LHCN-M2 (cell line): ENCODE measurements at places on chromosomes 2 and 18. TPM values are rescaled to one million over a fixed set of nuclear protein-coding genes. Genes with fewer than 3 reads are reported as not detected.

- no peak for DNase-seq
Observed at GRCh38 chr2:46775722-46776121, 139.9 kb downstream of the MCFD2 start.

- no peak for DNase-seq
Observed at GRCh38 chr2:104758199-104758620, 95.7 kb upstream of the POU3F3 start.

DNA sequence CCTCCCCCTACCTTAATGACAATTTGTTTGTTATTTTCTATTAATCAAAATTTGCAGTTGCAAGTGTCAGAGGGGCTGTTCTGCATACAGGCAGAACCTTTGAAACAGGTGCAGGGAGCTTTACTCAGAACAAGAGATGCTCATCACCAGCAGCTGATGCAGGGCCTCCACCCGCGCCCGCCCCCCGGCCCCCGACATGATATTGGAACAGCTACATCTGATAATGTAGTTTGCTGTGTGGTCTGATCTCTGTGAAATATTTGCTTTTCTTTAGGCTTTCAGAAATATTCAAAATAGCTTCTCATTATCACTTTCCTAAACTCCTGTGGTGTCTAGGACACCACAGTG, 130.0 kb downstream of the PRKCE start:
- no peak for DNase-seq

DNA sequence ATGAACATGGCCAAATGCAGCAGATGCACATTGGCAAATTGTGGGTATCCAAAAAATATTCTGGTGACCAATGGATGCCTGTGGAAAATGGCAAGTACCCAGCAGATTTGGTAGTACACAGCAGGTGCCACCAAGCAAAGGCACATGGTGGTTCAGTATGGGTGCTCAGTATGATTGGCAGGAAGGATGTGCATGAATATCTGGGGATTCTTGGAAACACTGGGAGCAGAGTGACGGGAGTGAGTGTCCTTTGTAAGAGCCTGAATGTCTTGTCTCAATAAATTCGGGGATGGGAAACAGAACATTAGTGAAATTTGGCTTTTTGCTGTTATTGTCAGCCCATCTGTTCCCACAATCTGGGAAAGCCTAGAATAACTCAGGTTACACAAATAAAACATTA, 36.8 kb upstream of the ACADL start:
- no peak for DNase-seq

GRCh38 chr18:26448714-26449159, 99.6 kb downstream of the KCTD1 start:
- no peak for DNase-seq

DNA sequence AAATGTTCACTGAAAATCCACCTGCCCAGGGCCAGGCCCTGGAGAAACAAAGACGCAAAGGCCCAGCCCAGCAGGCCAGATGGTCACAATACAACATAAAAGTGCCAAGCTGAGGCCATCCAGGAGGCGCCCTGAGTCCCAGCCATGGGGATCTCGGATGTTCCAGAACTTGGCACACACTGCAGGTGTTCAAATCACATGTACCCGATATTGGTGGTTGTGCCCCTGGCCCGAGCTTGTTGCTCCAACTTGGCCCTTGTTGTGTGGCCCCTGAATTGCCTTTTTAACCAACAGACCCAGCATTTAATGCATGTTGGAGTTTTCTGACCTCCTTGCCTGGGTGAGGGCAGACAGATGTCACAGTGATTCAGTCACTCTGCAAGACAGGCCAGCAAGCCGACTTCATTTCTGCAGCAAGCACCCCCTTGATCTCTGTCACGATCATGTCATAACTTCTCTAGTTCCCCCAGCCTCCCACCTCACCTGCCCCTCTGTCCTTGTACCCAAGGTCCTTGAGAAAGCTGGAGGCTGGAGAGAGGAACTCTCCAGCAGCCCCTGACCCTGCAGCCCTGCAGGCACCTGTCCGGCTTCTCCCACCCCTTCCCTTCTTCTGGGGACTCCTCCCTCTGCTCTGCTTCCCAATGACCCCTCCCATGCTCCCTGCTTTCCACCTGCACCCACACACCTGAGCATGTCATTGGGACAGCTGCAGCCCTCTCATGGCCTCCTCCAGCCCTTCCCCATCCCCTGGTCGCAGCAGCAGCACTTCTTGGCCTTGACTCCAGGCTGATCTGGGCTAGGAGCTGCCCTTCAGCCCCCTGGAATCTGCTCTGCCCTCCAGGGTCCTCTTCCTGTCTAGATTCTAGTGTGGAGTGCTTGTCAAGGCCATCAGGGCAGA, 9.1 kb downstream of the NGEF start:
- no peak for DNase-seq

DNA sequence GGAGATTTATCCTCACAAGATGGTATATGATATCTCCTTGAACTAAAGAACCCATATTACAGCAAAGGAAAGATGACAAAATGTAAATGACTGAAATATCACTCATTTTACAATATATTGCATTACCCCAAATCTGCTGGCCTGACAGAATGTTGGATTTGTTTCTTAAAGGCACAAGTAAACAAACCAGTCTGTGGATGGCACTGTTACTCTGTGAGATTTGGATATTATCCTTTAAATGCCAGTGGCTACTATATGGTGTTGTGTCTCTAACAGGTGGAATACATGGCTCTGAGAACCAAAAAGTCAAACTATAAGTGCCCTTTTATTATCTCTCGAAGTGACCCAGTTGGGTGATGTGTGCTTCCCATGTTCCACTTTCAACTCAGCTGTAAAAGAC, 125.7 kb downstream of the PDE1A start:
- DNase-seq: peak; percentile 49

- DNase-seq: peak; percentile 53
Observed at GRCh38 chr2:40746191-40746590, 294.3 kb upstream of the SLC8A1 start.

GRCh38 chr2:188132385-188132784, 159.3 kb upstream of the GULP1 start:
- no peak for DNase-seq

DNA sequence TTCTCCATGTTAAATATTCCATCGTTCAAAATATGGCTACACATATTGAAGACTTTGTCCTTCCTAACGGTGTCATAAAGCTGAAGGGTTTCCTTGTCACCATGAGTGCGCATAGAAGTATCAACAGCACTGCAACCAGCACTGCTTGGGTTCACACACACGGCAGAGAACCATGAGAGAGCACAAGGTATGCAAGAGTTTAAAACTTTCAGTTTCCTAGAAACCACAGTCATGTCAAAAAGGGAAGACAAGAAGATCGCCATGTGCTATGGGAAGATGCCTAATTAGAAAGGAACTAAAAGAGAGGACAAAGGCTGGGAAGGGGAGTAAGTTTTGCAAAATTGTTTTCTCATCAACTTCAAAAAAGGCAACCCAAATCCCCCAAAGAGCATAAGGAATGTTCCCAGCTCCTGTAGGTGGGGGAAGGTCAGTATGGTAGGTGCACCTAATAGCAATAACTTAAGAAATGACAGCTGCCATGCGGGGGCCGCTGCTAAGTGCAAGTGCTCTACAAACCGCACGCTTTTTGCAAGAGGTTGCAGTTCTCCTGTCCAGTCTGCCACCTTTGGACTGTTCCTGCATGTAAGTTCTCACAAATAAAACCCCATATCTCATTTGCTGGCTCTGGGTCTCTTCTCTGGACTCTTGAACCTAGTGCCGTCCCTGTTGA, 136.8 kb downstream of the TMEM163 start:
- no peak for DNase-seq

DNA sequence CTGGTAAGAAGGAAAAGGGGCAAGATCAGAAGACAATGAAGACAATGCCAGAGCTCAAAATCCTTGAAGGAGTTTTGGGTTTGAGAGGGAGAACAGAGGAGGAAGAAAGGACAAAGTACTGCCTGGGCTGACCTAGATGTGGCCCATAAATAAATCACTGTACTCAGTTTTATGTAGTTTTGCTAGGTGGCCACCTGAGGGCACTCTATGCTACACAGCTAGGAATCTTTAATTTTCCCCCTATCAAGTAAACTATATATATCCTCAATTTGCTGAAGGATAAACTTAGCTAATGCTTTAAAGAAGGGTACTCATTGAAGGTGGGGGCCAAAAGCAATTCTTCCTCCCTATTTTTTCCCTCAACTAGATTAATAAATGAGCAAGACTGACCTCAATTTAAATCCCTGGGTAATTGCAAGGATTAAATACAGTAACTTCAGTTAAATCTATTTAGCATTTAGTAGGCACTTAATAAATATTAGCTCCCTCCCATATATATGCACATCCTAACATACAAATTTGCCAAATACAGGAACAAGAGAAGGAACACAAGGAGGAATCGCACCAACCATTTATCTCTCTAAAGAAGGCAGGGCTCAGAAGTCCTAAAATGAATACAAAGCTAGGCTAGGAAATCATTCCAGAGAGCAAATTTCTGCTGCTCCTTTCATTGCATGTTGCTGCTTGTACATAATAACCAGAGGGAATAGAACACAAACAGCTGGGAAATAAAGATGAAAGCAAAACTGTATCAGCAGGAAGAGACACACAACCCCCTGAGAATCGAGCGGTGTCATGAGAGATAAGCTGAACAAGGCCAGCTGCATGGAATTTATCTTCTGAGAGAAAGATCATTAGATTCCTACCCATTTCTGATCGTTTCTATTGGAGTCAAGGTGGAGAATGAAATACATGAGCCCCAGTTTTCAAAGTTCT, 540.1 kb downstream of the NRXN1 start:
- DNase-seq: peak; percentile 7

- DNase-seq: peak; percentile 9
Observed at GRCh38 chr2:72350852-72351251, 203.2 kb upstream of the CYP26B1 start.

The MEP1B gene
- not detected in 2 replicates for total RNA-seq

The DDX1 gene
- total RNA-seq: 67.8 and 78.4 TPM in 2 replicates

The OSBPL1A gene
- total RNA-seq: 13.9 and 19.2 TPM in 2 replicates

The MYO7B gene
- 0.13 and 0.29 TPM in 2 replicates for total RNA-seq

The APLF gene
- total RNA-seq: 2.0 and 3.4 TPM in 2 replicates

The SLC30A3 gene
- total RNA-seq: 0.63 TPM in 1 of 2 replicates, not detected in the other

The KLHL29 gene
- total RNA-seq: 3.2 and 5.2 TPM in 2 replicates

The MC5R gene
- total RNA-seq: not detected in 2 replicates

The COL4A4 gene
- total RNA-seq: not detected in 2 replicates
